ENCODE measurements at places on chromosomes 7 and 10.

GRCh38 chr10:45286980-45287379, 28.4 kb downstream of the OR13A1 start:
- no peak for DNase-seq

GRCh38 chr10:110399106-110399964, 94.6 kb upstream of the SMNDC1 start:
- DNase-seq, result peak; percentile 75

GRCh38 chr7:155256761-155257481, 40.8 kb upstream of the INSIG1 start:
- DNase-seq, result no peak

DNA sequence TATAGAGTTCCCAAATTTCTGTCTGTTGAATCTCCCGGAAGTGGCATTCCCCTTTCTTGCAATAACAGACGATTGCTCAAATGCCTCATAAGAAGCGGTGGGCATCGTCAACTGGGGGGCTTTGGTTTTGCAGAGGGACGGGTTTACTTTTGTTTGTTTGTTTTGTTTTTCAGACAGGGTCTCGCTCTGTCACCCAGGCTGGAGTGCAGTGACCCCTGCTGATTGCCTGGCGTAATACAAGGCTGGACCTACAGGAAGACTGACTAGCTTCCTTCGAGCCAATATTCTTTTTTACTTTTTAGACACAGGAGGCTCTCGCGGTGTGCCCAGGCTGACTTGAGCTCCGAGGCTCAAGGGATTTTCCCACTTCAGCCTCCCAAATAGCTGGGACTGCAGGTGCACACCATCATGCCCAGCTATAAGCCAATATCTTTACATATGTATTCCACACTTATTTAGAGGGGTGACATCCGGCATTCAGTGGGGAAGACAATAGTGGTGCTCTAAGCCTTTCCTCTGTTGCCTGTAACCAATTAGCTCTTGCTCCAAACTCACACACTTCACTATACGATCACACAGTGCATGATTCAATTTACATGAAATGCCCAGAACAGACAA, 58.1 kb downstream of the FHIP2A start:
- DNase-seq, result peak; percentile 41

DNA sequence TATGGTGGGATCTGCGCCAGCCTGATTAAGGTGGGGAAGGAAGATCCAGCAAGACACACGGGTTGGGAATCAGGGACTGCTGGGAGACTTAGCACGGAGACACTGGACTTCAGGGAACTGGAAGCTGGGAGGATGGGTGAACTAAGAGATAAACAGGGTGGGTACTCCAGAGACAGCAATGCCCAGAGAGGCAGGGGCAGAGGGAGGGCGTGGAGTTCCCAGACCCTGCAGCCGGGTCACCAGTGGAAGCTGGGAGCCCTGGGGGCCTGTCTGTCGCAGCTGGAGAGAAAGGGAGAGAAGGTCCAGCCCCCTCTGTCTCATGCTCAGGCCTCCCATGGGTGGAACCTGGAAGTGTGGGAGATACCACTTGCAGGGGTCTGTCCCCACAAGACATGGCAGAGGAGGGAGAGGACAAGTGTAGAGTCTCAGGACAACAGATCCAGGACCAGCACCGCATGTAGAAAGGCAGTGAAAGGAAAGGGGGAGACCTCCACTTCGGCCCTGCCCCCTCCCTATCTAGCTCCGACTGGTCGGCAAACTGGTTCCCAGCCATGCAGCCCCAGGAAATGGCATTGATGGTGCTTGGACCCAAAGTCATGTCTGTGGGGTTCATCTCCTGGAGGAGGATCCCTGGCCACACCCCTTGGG, 44.4 kb downstream of the AOC1 start:
- no peak for DNase-seq

GRCh38 chr10:18681971-18682411, 22.8 kb downstream of the ARL5B start:
- DNase-seq, result no peak

DNA sequence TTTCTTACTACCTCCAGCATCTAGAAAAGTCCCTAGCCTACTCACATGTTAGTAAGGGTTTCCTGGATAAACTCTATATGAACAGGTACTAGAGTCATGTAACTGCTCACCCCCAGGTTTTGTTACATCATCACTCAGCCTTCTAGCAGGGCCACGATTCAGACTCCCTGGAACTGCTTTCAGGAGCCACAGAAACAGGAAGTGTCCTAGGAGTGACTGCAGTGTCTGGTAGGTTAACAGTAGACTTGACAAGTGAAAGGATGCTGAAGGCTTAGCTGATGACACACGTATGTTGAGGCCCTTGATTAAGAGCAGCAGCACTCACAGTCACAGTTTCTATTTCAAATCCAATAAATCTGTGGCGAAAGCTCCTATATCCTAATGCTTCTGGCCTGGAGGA, 101.2 kb downstream of the DNMBP start:
- DNase-seq, result no peak

- DNase-seq, result no peak
These were observed 5.0 kb downstream of the PRKAG2 start for GRCh38 chr7:151871904-151872303.

GRCh38 chr7:66036382-66036781, 39.2 kb upstream of the ASL start:
- no peak for DNase-seq

DNA sequence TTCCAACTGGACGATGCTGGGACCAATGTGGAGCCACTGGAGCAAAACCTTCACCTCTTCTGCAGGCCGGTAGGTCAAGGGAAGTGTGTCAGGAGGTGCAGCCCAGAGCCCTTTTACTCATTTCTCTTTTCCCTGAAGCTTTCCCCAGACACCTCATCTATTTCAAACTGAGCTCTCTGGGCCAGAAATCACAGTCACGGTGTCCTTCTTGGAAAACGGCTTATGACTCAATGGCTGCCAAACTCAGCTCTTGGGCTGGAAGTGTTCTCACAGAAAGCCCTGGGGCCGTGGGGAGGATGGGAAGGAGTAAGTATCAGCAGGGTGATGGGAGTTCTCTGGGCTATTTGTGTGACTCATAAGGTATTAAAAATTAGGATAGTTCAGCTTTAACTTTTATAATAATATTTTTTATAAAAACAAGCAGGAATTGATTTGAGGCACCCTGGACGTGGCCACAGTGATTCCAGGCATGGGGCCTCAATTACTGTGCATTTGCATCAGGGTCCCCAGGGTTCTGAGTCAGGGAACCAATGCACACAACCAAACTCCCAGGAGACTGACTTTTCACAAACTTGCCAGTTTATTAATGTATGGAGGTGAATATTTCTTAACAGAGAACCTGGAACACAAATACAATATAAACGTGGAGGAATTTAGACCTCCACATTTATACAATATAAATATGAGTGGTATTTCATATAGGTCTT, 187.4 kb upstream of the TMEM72 start:
- no peak for DNase-seq

DNA sequence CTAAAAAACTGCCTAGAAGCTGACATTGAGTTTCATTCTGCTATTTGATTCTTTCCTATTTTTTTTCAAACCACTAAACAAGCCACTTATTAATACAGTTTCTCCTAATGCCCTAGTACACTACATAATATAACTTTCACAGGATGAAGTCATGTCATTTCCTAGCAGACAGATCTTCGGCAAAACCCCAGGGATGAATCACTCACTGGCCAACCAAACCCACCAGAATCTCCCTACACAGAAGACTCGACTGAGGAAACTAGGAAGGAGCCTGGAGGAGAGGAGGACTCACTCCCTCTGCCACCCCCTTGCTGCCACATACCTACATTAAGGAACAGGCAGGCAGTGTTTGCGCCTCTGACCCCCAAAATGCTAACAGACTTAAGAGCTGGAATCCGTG, 33.4 kb downstream of the XPNPEP1 start:
- DNase-seq, result no peak

DNA sequence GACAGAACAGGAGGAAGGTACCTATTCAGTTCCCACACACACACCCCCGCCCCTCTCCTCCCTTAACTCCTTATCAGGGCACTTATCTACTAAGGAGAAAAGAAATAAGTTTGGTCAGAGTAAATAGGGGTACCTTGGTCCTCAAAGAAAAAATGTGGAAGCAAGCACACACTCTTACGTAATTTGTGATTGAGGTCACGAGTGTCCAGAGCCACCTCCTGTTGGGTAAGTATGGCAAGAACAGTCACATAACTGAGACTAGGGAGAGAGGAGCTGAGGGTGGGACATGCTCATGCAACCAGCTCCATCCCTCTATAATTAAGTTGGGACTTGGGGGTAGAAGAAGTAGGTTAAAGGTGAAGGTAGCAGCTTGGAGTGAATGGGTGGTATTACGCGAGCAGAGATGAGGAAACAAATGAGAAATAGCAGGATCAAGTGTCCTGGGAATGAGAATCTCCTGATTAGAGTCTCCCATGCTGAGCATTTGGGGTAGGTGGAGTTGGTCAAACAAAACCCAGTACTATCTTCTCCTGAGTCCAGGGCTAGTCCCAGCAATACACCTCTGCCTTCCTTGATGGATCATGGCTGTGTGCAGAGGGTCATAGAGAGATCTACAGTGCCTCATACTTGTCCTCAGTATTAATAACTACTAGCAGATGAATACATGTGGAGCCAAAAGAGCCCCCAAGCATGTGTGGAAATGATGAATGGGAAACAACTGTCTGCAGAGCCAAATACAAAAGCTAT, 77.1 kb downstream of the GSAP start:
- no peak for DNase-seq

DNA sequence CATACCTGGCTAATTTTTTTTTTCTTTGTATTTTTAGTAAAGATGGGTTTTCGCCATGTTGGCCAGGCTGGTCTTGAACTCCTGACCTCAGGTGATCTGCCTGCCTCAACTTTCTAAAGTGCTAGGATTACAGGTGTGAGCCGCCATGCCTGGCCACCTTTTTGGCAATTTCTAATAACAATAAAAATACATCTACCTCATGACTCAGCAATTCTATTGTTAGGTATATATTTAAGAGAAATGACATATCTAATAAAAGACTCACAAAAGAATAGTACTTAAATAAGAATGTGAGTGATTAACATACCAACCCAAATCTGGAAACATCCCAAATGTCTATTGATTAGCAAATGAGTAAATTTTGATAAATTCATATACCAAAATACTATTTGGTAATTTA, 103.6 kb upstream of the PPP1R9A start:
- no peak for DNase-seq

- no peak for DNase-seq
These were observed 72.1 kb downstream of the PTPRE start for GRCh38 chr10:127979045-127979444.

- DNase-seq, result no peak
These were observed 255.7 kb upstream of the PPP2R2D start for GRCh38 chr10:131644864-131645658.

GRCh38 chr7:7761974-7762779, 43.8 kb upstream of the RPA3 start:
- DNase-seq, result peak; percentile 37

DNA sequence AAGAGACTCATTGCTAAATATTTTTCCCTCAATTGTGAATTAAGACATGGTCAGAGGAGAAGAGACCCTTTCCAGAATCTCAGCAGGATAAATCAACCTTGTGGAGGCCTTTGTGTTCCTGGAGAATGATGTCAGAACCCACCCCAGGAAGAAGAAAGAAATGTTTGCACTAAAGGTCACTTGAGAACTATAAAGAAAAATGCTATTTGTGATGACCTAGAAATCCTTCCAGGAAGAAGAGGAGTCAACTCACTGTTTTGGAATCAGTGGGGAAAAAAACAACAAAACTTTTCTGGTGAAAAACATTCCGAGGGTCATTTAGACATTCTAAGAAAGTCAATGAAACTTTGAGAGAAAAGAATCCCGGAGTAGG, 129.1 kb upstream of the ANKRD1 start:
- DNase-seq, result no peak

DNA sequence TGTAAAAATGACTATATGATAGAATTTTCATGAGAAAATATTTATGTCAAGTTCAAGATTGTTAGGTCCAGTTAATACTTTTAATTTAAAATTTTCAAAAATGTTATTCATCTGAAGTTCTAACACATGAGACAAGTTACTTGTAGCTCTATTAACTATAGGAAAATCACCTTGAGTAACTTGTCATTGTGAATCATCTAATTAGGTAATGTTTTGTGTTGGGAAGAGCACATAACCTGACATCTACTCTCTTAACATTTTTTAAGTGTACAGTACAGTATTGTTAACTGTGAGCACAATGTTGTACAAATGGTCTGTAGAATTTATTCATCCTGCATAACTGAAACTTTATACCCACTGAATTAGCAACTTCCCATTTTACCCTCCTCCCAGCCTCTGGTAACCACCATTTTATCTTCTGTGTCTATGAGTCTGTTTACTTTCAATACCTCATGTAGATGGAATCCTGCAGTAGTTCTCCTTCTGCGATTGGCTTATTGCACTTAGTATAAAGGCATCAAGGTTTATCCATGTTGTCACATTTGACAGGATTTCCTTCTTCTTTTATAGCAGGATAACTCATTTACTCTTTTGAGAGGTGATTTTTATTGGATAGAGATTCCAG, 54.6 kb downstream of the ARL4A start:
- DNase-seq, result peak; percentile 26

GRCh38 chr7:5997210-5997808, 11.5 kb downstream of the PMS2 start:
- peak; percentile 92 for DNase-seq

- no peak for DNase-seq
These were observed 84.5 kb upstream of the DUSP5 start for GRCh38 chr10:110413049-110413783.

DNA sequence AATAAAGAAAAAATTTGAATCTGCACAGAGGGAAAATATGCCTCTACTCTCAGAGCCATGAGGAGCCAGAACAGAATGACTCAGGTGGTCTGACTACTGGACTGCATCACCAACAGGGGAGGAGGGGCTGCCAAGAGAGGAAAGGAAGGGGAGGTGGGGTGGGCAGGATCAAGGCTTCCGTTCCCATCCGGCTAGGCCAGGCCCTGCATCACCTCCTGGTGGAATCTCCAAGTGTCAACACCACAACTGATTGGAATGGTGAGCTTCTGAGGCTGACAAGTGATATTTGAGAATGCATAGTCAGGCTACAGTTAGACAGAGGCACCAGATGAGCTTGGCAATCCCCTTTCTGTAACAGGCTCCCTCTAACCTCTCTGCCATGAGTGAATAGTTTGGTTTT, 10.4 kb upstream of the GPR26 start:
- no peak for DNase-seq

DNA sequence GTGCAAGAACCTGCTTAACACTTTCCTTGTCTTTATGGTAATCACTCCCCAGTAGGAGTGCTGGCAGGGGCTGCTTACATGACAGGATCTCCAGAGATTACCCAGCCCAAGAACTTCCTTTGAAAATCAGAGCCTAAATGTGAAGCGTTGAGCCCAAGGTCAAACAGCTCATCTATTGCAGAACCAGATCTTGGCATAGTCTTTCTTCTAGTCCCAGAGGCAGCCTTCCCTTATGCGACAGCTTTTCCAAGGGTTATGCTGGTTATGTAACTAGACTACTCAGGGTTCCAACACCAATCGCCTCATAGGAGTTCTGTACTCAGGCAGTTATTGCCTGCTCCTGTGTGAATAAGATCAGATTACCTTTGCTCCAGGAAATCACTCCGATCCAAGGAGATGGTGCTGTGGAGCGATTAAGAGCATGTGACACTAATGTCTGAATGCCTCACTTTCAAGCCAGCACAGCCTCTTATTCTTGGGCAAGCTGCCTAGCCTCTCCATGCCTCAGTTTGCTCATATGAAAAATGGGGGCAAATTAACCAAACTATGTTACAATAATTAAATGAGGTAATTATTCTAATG, 8.4 kb upstream of the LGI1 start:
- DNase-seq, result peak; percentile 46

- no peak for DNase-seq
These were observed 1187.9 kb downstream of the REEP3 start for GRCh38 chr10:64708884-64709681.

- DNase-seq, result peak; percentile 87
These were observed 107.8 kb upstream of the PPP1R3A start for GRCh38 chr7:114026486-114027089.
